ENCODE measurements at places on chromosomes 12 and 14.

DNA sequence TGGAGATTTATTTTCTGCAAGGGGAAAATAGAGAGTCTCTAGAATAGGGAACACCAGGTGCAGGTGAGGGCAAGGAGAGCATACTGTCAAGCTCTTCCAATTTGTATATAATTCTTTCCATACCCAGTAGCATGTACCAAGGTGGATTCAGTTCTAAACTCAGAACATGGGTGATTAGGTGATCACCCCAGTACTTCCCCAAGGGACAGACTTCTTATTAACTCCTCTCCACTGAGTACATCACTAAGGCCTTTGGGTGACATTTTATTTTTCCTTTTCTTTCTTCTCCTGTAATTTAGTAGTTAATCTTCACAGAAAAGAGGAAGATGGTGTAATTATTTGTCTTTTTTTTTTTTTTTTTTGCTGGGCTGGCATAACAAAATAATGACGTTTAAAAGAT is 54.2 kb downstream of the DIP2B start:
- DNase-seq, result no peak

- peak; percentile 65 for DNase-seq
Observed at GRCh38 chr12:48758186-48758585, 30.7 kb downstream of the ADCY6 start.

- no peak for DNase-seq
Observed at GRCh38 chr14:69137416-69137815, 15.5 kb downstream of the DCAF5 start.

DNA sequence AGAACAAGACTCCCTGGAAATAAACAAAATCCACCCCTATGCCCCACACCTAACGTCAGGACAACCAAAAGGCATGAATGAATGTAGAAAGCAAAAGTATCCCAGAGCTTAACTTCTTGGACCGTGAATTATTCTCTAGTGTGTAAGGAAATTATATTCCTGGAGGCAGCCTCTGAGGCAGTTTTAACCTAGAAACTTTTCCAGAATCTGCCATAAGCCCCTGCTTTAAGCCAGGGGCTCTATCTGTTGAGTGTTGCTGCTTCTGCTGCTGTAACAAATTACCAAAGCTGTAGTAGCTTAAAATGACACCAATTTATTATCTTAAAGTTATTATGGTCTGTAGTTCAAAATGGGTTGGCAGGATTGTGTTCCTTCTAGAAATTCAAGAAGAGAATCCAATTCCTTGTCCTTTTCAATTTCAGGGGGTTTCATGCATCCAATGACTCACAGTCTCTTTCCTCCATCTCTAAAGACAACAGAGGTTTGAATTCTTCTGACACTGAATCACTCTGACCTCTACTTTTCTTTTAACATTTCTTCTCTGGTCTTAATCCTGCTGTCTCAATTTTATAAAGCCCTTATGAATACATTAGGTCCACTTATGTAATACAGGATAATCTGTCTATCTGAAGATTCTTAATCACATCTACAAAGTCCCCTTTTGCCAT is 242.7 kb downstream of the ATXN7L3B start:
- DNase-seq, result no peak

DNA sequence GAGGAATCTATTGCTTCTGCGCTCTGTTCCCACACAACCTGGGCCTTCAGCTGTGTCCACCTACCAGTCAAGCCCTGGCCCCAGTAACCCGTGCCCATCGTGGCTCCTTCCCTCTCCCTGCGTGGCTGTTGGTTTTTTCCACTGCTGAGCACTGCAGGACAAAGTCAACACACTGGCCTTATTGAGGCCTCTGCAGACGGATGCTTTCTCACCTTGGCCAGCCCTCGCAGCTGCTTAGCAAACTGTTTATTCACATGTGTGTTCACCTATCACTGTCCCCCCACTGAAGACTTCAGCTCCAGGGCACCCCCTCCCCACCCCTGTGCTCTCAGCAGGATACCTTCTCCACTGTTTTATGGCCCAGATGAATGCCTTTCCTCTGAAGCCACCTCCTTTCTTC is 12.8 kb upstream of the GPX2 start:
- no peak for DNase-seq

- DNase-seq, result no peak
Observed at GRCh38 chr14:68815298-68816182, 22.7 kb upstream of the ZFP36L1 start.

DNA sequence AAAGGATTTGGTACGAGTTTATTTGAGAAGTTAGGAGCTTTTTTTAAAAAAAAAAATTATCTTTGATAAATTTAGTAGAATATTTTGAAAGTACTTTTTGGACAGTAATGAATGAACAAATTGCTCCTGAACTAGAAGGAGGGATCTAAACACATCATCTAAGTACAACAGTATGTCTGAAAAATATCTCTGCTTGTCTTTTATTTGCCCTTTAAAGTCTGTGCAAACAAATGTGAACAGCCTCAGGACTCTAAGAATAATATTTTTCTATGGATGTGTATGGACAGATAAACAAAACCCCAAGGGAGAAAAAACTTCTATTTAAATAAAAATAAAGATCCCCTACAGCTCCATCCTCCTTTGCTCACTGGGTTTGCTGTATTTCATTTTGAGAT is 19.5 kb downstream of the FBXL14 start:
- no peak for DNase-seq

- DNase-seq, result no peak
Observed at GRCh38 chr12:91604897-91605296, 422.3 kb upstream of the DCN start.

GRCh38 chr12:70936203-70936813 is 15.8 kb upstream of the PTPRR start:
- DNase-seq, result no peak

- DNase-seq, result no peak
Observed at GRCh38 chr14:99737451-99737951, 53.4 kb downstream of the CYP46A1 start.

DNA sequence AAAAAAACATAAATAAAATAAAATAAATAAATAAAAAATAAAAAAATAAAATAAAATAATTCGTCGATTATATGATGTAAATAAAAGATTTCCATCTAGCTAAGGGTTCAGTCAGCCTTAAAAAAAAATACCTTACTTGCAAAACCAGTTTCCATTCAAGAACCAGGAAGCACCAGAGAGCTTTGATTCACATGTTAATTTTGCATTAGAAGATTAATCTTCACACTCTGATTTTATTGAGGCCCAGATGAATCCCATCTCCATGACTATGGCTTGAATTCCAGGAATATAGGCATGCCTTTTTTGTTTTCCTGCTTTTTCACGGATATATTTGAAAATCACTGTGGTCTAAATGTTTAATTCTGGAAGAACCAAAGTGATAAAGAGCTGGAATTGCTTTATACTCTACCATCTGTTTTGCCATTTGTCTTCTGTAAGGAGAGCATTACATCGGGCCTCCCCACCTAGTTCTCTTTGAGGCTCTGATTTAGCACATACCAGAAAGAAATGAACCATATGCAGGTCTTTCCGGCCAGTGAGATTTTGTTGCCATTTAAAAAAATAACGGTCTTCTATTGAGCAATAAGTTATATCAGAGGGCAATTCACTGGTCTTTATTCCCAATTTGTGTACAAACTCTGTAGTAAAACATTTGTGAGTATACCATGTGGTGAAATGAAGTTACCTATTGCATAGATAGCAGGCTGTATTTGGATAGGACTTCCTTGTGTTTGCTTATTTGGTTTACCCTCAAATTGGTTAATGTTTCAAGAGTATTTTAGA is 175.5 kb downstream of the AEBP2 start:
- DNase-seq, result no peak

- DNase-seq, result no peak
Observed at GRCh38 chr12:47781479-47782371, 8.7 kb downstream of the SLC48A1 start.

DNA sequence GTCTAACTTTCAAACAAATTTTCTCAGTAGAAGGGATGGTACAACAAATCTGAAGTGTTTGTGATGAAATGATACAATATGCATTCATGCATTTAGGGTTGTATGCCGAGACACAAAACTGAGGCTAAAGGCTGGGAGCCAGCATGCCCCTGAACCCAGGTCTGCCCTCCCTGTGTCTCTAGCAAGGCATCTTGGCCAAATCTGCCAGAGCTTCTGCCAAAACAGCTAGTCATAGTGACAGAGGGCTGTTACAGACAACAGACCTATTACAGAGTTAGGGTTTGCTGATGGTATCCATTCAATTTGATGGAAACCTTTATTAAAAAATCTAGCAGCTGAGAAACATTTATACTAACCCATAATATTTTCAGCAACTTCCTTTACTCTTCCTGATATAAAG is 11.3 kb upstream of the CHPT1 start:
- DNase-seq, result no peak

DNA sequence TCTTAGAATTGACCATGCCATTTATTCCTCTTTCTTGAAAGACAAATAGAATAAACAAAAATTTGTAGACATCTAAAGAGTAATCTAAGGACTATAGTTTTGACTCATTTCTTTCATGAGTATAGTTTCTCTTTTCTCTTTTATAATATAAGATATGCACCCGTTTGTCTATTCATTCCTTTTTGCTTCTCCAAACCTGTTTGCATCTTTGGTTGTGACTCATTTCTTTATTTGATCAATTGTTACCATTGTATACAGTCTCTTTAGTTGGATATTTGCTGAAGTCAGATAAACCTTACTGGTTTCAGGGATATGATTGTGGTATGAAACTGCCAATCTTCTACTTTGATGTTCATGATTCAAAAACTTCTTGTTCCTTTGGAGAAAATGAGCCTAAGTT is 268.7 kb downstream of the FBXL14 start:
- DNase-seq, result no peak

DNA sequence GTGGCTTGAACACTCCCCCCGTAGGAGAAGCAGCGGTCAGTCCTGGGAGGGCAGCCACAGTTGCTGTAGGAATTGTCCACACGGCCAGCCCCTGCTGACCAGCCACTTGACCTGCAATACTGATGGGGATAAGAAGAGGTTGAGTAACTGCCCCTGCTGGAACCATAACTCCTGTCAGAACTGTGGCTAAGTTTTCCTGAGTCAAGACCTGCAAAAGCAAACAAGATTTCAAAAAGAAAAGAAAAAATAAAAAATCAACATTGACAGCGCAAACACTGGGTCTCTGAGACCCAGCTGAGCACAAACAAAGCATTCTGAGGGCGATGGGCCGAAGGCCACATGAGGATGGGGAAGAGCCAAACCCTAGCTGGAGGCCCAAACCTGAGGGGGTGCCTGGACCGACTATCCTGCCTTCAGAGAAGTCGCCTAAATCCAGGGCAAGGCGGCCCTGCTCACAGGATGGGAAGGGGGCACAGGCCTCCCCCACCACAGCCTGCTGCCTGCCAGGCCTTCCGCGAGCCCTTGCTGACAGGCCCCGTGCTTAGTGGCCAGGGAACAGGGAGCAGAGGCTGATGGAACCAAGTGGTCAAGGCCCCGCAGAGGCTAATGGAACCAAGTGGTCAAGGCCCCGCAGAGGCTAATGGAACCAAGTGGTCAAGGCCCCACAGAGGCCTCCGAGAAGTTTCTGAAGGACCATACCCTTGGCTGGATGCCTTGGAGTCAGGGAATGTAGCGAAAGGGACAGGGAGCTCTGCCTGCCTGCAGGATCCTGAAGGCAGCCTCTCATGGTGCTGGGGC is 19.1 kb downstream of the POU6F1 start:
- DNase-seq, result no peak

DNA sequence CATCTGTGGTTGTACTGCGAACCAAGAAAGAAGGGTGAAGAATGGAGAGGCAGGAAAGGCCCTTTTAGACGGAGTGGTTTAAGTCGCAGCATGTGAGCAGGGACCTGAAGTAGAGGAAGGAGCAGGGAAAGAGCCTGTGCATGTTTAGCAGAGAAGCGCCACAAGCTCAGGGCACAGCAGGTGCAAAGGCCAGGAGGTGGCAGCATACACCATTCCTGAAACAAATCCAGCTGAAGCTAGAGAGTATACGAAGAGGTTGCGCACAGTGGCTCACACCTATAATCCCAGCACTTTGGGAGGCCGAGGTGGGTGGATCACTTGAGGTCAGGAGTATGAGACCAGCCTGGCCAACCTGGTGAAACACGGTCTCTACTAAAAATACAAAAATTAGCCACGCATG is 49.9 kb downstream of the HELB start:
- peak; percentile 44 for DNase-seq

GRCh38 chr12:31574803-31575575 is 15.9 kb downstream of the DENND5B start:
- peak; percentile 36 for DNase-seq

DNA sequence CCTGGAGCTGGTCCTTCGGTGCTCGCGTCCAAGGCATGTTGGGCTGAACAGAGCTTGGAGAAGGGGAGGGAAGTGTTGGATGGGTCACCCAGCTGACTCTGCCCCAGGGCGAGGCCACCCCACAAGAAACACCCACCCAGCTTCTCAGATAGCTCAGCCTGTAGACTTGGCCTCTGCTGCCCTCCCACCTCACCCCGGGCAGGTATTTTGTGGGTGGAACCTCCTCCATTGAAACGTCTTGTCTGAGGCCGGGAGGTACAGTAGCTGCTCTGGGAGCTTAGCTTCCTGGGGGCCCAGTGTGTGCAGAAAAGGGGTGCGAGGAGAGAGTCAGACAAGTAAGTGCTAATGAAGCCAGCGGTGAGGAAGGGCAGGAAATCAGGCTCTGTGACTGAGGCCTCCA is 54.8 kb upstream of the TSPAN9 start:
- no peak for DNase-seq

GRCh38 chr14:94394581-94395207 is 6.3 kb upstream of the SERPINA1 start:
- DNase-seq, result no peak

DNA sequence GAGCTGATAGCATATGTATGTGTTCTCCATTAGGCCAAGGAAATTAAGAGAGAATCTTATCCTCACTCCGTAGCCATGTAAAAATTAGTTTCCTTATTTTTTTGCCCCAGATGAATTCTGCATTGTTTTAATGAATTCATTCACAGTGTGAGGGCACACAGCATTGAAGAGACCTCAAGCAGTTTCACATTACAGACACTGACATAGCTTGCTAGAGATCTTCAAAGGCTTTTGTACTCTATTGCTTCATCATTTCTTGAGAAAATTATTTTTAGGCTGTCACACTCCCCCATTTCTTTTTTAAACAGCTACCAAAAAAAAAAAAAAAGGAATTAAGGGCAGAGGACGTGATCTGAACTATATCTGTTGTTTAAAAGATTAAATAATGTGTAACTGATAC is 251.1 kb downstream of the BCAT1 start:
- peak; percentile 56 for DNase-seq

DNA sequence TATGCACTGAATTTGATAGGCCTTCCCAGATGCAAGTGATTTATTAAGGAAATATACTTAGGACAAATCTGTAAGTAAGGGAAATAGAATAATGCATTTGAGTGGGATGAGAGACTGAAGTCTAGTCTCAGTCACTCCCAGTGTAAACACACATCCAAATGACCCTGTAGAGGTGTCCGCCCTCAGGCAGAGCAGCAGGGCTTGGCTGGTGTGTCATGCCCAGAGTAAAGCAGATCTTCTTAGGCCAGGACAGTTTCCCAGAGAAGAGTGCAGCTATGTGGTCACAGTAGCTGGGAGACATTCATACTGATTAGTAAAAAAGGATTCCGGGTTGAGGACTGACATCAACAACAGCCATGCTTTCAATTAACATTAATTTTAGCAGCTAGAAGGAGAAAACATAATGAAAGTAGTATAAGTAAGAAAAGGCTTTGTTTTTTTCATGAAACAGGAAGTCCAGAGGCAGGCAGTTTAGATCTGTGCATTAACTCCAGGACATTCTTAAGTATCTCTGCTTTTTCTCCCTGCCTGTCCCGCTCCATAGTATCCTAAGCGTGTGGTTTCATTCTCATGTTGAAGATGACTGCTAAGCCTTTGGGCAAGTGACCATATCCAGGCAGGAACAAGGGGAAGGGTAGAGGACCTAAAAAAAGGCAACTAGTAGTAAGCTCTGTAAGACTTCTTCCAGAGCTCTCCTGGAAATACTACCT is 35.7 kb downstream of the CNTN1 start:
- no peak for DNase-seq

- no peak for DNase-seq
Observed at GRCh38 chr14:81272317-81272716, 51.6 kb upstream of the GTF2A1 start.

Data from SK-MEL-5 (cell line).